Stimulated activated CD8-positive, alpha-beta memory T cell treated with anti-CD3 and anti-CD28 coated beads, Interleukin-15, amount 100 ng/mL, for 24 hours (primary cell): ENCODE measurements at places on chromosomes 4 and X.

- no peak for DNase-seq
Observed at GRCh38 chr4:81648576-81649275, 177.0 kb upstream of the RASGEF1B start.

- DNase-seq: no peak
Observed at GRCh38 chr4:150896497-150896896, 118.6 kb downstream of the LRBA start.

- no peak for DNase-seq
Observed at GRCh38 chr4:133084421-133084820, 64.7 kb upstream of the PCDH10 start.

DNA sequence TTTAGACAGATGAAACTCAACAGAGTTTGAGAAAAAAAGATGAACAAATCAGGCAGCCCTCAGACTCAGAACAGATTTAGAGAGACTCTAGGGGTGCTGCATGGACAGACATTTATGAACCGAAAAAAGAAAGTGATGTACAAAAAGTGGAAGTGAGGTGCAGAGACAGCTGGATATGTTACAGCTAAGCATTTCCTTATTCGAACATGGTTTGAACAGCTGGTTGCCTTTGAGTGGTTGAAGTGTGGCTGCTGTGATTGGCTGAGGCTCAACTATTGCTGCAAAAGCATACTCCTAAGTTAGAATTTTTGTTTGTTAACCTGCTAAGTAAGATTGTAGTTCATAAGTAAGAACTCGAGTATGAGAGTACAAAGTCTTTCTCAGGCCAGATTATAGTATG, 331.5 kb upstream of the PABPC4L start:
- no peak for DNase-seq

DNA sequence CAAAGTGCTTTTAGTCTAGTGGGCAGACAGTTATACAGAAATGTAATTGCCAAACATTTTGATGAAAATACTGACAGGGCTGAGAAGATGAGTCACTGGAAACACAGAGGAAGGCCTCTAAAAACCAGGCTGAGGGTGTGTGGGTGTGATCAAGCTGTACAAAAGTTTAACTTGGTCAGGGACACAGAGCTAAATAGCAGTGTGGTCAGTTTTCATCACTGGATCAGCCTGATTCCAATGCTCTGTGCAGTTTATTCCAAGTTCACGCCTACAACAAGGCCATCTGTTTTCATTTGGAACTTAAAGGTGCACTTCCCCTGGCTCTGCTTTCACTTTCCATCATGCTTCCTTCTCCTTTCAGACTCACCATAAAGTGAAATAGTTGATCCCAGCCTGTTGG, 10.6 kb downstream of the CENPVL3 start:
- no peak for DNase-seq

GRCh38 chrX:67543818-67544217, at the start of gene AR:
Gene AR, plus strand, starts transcription at chrX:67544021. Its CDS starts 1,126 bp downstream, at chrX:67545147.
- DNase-seq: no peak

DNA sequence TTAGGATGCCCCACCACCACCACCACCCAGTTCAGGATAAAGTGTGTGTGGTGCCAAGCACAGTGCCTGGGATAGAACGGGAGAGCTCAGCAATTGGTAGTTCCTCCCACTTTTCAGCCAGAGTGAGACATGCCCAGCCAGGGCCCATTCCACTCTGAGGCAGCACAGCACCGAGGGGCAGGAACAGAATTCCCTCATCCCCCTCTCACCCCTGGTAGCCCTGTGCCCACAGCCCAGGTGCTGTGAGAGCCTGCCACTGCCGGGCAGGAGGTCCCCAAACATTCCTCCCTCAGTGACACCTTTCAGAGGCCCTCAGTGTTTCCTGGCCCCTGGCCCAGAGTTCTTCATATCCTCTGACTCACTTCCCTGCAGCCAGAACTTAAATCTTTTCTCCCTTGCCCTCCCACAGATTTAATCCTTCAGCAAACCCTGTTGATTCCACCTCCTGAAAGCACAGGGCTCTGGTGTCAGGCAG, 8.1 kb downstream of the RIPPLY1 start:
- no peak for DNase-seq

DNA sequence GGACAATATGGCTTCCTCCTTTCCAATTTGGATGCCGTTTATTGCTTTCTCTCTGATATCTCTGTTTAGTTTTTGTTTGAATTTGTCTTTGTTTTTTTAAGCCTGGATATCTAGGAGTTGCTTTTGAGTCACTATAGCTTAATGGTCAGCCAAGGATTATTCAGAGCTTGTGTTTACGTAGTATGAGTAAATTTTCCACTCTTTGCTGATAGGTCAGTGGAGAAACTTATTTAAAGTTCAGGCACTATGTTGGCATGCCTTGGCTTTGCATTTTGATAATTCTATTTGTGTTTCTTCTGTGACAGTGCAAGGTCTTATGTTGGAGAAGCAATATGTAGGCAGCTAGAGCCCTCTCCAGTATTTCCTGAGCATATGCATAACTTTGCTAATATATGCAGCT, 315.2 kb downstream of the GRID2 start:
- DNase-seq: no peak

- DNase-seq: no peak
Observed at GRCh38 chr4:58962424-58962823, 1852.2 kb upstream of the IGFBP7 start.
